ENCODE measurements at places on chromosomes 7 and 10.

DNA sequence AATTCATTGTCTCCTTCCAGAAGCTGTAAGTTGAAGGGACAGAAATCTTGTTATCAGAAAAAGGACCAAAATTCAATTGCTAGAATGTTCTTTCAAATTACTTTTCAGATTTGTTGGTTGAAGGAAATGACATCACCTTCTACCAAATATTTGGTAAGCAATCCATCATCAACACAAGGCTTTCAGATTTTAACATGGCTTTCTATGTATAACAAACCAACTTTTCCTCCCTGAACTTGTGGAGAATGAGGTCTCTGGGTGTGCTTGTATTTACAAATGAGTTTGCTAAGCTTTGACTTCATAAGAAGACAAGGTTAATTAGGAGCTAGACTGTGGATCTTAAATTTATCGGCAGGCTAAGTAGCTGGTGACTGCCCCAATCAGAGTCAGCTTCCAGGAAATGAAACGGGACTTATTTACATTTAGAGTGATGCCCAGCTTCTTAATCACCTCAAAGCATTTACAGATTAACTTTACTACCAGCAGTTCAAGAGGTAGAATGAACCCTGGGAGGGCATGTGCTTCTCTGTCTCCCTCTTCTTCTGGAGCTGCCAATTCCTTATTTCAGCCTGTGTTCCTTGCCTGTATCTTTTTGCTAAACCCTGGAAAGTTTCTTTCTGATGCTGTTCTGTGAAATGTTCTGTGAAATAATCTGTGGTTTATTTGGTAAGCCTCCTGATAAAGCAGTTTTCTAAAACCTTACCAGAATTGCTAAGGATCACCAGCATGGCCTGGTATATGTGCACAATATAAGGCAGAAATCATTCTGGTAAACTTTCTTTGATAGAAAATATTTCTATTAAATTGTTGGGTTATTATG is 248.8 kb upstream of the FZD8 start:
- DNase-seq, result no peak

DNA sequence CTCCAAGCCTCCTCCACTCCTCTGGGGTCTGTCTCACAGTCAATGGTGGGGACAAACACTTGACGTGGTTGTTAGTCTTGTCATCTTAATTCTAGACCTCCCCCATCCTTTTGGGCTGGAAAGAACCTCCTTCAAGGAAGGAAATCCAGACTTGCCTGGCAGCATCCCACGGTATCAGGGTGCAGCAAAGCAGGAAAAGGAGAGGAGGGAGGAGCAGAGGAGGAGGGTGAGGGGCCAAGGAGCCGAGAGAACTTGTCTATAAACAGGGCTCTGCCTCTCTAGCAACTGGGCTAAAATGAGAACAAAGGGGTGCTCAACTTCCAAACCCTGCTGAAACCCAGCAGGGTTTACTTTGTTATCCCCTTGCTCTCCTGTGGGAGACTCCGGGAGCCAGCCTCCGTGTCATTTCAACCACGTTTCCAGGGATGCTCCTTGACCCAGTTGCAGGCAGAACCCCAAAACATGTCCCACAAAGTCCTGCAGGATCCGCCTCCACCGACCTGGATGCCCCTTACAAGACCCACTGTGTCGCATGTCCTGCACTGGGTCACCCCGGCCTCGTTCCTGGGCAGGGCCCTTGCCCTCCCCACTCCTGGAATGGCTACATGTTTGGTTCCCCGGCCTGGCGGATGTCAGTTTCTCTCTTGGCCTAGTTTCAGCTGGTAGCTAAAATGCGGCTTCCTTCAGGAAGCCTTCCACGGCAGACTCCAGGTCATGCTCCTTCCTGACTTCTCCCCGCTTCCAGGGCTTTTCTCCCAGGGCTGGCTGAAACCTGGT is 69.7 kb upstream of the MGMT start:
- DNase-seq, result no peak

DNA sequence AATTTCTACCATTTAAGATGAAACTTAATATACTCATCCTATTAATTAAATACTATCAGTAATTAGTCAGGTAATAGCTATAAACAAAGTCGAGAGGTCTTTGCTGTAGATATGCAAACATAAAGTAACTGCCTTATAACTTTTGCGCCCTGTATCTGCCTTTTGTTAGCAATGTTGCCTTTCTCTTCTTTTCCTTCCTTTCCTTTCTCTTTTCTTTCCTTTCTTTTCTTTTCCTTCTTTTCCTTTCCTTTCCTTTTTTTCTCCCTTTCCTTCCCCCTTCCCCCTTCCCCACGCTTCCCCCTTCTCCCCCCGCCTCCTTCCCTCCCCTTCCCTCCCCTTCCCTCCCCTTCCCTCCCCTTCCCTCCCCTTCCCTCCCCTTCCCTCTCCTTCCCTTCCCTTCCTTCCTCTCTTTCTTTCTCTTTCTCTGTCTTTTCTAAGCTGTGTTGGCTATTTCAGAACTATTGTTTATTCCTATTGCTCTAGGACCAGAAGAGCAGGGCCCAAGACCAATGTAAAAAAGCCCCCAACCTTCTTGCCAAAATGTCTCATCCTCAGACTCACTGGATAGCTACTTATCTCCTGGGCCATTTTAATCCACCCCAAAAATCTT is 65.3 kb upstream of the DKK1 start:
- no peak for DNase-seq

DNA sequence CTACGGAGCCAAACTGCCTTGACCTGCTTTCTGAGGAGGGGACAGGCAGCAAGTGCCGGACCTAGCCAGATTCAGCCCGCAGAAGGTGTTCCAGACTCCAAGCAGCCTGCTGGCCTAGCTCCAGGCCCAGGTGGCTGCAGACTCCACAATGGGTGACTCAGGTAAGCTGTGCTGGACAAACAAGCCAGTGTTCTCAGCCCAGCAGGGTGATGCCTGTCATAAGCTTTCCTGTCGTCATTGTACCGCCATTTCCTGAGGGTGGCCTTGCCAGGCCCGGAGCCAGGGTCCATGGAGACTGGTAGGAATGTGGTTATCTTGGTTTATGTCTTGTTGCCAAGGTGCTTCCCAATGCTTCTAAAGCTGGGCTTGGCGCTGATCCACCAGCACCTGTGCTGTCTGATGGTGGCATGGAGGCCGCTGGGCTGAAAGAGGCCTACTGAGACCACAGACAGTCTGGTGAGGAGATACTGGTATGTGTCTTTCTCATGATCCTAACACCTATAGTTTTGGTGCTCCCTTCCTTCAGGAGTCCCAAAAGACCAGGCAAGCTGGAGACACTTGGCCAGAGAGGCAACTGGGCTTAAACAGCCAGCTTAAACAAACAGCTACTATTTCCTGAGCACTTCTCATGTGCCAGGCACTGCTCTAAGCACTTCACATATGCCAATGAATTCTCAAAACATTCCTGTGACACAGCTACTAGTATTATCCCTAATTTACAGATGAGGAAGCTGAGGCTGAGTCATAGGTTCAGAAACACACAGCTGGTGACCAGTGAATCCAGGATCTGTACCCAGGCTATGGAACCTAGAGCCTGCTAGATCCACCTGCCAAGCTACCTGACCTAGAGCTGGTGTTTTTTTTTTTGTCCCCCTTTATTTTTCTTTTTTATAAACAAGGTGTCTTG is 42.0 kb downstream of the ZC3HC1 start:
- no peak for DNase-seq

DNA sequence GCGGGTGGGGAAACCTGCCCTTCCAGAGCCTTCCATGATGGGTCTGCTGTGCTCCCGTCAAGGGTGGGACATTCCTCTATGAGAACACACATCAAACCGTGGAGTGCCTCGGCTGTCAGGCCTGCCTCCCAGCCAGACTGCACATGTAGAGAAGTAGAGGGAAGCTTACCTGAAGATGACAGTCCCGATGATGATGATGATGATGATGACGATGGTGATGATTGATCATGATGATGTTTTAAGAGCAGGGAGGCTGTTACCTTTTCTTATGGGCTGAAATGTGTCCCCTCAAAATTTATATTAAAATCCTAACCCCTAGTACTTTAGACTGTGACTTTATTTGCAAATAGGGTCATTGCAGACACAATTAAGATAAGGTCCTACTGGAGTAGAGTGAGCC is 76.1 kb upstream of the ANLN start:
- DNase-seq, result no peak

GRCh38 chr10:132468651-132469050 is 68.9 kb upstream of the INPP5A start:
- no peak for DNase-seq

GRCh38 chr10:118342638-118343020 is 505 bp upstream of the FAM204A start:
- DNase-seq, result no peak

GRCh38 chr10:11161096-11161495 is 143.4 kb downstream of the CELF2 start:
- no peak for DNase-seq

DNA sequence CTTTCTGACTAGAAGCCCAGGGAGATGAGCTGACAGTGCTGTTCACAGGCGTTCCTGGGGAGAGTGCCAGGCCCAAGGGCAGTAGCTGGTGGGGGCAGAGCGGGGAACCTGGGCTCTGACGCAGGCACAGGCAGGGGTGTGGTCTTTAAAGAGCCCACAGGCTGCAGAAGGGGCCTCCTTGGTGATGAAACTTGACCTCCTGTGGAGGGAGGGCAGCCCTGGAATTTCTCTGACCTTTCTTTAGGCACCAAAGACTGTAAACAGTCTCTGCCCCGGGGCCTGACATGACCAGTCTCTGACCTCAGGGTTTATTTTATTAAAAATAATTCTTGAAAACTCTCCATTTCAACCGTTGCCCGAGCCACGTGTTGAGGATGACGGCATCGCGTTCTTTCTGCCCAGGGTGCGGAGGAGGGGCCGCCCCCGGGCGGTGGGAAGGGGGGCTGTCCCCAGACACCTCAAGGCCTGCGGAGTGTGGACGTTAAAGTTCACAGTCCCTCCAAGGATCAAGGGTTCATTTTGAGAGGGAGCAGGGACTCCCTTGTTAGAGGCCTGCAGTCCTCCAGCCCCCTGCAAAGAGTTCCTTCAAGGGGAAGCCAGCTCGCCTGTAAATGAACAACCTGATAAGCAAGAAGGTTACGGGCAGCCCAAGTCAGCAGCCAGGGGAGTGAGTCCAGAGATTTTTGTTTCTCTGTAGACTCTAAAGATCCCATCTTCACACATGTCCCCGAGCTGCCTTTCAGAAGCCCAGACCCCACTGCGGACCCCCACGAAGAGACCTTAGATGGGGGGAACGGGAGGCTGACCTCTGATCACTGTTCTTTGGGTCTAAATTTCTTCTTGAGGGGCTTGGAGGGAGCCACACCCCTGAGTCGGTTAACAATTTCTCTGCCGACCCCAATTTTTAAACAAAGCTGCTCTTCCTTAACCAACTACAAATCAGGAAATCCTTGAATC is 128.9 kb downstream of the VIPR2 start:
- DNase-seq, result no peak
